CD4-positive, alpha-beta T cell treated with Interleukin-4 for 1 hour (primary cell): ENCODE measurements at places on chromosomes 6 and 20.

DNA sequence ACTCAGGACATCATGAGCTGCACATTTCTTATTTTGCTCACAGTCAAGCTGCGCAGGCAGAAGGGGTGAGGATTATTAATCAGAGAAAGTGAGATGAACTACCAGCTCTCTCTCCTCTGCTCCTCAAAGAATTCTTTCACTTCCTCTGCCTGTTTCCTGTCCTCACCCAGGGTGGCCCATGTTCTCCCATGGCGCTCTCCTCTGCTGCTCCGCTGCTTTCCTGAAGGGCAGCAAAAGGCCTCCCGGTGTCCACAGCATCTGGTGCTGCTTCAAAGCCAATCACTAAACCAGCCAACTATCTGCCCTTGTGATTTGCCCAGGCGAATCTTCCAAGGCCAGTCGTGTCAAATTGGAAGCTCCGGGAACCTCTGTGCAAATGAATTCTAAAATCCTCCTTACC lies 324.2 kb downstream of the TPBG start:
- no peak for DNase-seq

- no peak for DNase-seq
Observed at GRCh38 chr20:19375395-19375794, 163.0 kb downstream of the SLC24A3 start.

GRCh38 chr6:87154641-87154992 lies 748 bp upstream of the ZNF292 start:
- no peak for DNase-seq

- no peak for DNase-seq
Observed at GRCh38 chr6:31363811-31364210, 6.8 kb upstream of the HLA-B start.

- no peak for DNase-seq
Observed at GRCh38 chr6:104286641-104287040, 573.1 kb downstream of the HACE1 start.

GRCh38 chr6:95530176-95530819 lies 47.0 kb upstream of the MANEA start:
- no peak for DNase-seq

DNA sequence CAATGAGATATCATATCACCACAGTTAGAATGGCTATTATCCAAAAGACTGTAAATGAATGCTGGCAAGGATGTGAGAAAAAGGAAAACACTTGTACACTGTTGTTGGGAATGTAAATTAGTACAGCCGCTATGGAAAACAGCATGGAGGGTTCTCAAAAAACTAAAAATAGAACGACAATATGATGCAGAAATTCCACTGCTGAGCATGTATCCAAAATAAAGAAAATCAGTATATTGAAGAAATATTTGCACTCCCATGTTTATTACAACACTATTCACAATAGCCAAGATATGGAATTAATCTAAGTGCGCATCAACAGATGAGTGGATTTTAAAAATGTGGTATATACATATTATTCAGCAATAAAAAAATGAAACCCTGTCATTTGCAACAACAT lies 898.9 kb upstream of the MAN1A1 start:
- DNase-seq, result no peak

DNA sequence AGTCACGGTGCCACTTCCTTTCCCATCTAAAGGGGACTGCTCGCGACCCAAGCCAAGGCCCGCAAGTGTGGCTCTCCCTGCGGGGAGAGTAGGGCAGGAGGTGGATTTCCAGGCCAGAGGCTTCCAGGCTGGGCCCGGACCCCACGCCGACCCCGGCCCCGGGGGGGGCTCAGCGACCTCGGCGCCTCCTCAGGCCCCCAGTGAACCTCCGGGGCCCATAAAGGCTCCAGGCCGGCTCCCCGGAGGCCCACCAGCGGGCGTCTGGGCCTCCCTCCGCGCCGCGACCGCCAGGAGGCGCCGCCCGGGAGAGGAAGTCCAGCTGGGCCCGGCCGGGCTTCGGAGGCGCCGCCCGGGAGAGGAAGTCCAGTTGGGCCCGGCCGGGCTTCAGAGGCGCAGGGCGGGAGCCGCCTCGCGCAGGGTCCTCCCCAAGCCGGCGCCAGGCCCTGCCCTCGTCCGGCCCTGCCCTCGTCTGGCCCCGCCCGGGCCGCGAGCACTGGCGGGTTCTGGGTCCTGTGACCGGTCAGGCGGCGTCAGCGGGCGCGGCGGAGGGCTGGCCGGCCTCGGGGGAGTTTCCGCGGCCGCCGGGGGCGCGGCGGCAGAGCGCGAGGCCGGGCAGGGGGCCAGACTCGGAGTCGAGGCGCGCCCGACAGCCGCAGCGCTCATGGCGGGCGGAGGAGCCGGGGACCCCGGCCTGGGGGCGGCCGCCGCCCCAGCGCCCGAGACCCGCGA lies at the start of gene RAB32:
Gene RAB32 (plus strand): TSS at position 623 of the 729 bp plus-strand sequence. CDS start 39 bp downstream, at position 662.
- DNase-seq, result peak; percentile 28

- DNase-seq, result no peak
Observed at GRCh38 chr6:36752886-36753506, 55.4 kb downstream of the RAB44 start.

- no peak for DNase-seq
Observed at GRCh38 chr6:39056681-39057080, 8.1 kb downstream of the GLP1R start.

DNA sequence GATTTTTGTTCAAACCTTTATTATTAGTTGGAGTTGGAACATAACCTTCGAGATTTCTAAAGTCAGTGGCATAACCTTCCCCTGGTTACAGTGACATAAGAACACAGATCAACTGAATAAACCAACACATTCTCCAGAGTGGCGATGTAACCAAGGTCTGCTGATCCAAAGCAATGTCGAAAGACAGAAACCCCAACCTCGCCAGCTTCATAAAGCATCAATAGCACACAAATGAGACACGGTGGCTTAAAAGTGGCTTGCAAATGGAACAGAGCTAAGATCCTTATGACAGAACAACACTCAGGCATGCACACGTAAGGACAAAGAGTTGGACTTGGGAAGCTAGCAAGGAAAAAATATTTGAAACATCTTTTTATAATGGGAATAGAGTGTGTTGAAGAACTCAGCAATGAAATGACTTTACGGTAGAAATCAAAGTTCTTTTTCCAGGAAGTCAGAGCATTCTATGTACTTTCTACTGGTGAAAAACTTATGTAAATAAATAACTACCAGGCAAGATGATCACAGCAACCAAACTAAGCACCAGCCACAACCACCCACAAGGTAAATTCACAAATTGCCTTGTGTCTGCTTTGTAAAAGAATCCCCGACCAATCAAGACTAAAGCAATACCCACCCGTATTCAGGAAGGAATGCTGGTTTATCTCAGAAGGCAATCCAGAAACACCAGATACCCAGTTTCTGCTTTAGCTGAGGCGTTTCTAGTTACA lies 61.0 kb upstream of the NHSL1 start:
- DNase-seq, result no peak

DNA sequence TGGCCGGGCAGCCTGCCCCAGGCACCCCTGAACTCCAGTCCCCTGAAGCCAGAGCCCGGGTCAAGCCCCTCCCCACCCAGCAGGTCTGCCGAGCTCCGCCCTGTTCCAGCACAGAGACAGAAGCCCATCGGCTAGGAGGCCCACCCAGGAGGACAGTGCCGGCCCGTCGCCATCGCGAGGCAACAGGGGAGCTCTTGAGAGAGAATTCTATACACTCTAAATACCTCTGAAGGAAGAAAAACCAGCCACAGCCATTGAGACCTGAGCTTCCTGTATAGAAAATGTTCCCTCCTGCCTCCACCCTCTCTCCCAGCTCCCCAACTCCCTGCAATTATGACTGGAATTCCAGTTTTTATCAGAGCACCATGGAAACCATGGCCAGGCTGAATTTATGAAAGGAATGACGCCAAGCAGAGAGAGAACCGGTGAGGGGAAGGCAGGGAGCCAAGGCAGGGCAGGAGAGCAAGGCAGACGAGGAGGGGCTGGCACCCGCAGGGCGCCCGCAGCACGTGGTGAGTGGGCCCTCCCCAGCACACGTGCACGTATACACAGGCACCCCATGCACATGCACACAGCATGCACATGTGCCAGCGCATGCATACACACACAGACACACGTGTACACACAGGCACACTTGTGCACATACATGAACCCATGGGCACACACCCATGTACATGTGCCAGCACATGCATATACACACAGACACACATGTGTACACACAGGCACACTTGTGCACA lies 27.6 kb upstream of the MRGBP start:
- DNase-seq, result no peak

- peak; percentile 56 for DNase-seq
Observed at GRCh38 chr20:61719691-61720347, 345.9 kb downstream of the TAF4 start.

DNA sequence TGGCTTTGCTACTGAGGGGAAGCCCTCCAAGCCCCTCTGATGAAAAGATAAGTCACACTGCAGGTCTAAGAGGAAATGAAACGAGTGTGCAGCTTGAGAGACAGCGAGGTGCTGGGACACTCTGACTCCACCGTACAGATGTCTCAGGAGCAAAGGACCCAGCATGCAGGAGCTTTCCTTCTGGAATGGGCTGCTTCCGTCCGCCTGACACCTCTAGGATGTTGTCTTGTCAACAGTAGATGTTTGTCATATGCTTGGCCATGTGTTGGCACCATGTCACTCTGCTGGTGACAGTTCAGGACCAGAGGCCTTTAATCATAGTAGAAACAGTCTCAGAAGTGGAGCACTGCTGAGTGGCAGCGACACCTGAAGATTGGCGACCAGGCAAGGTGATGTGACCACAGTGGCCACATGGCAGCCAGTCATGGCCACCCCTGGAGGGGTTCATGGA lies 46.7 kb downstream of the SLC24A3 start:
- no peak for DNase-seq

DNA sequence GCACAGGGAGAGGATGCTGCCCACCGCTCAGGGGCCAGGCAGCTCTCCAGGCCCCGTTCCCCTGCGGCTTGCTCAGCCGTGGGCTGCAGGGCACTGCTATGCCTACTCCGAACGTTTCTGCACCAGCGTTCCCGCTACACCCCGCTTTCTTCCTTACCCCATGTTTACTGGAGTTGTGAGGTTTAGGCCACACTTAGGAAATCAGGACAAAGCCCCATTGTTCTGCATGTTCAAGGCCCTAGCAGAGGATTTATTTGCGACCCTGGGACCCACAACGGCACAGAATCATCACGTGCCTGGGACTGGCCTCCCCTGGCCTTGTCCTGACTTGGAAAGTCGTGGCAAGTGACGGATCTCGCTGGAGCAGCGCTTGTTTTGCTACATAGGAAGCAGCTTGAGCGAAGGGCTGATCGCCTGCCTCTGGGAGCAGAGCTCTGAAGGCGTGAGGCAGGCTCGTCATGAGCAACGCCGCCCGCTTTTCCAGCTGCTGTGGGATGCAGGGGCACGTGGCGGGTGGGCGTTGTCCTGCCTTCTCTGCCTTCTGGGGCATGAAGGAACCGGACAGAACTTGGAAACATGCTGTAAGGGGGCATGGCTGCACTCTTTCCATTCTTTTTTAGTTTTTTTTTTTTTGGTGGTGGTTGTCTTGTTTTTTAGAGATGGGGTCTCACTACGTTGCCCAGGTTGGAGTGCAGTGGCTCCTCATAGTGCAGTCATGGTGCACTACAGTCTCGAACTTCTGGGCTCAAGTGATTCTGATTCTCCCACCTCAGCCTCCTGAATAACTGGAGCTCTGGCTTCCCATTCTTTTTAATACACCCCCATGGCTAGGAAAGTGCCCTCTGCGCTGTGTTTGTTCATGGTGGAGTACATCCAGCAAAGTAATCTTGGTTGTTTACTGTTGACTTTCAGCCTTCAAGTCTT lies 14.6 kb upstream of the TMEM181 start:
- DNase-seq, result no peak

- DNase-seq, result no peak
Observed at GRCh38 chr6:146361128-146361924, 182.3 kb upstream of the RAB32 start.

DNA sequence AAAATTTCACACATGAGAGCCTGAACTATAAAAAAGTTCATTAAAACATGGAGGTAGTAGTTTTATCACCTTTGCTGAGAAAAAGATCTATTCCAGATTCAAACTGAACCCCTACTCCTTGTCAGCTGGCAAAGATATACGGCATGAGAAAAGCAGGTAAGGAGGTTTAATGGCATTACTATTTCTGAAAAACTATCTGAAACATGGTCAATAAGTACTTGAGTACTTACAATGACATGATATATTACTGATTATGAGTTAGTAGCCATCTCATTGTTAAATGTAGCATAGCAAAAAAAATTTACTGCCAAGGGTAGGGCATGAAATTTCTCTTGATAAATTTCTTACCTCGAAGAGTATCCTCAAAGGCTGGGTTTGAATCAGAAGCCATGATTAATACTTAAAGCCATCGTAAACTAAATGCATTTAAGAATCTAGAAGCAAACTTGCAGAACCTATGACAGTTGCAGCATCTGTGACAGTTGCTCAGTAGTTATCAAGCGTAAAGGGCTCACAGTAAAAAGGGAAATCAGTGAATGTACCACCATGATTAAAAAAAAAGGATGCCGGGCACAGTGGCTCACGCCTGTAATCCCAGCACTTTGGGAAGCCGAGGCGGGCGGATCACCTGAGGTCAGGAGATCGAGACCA lies 8.7 kb downstream of the SLC17A5 start:
- DNase-seq, result no peak

DNA sequence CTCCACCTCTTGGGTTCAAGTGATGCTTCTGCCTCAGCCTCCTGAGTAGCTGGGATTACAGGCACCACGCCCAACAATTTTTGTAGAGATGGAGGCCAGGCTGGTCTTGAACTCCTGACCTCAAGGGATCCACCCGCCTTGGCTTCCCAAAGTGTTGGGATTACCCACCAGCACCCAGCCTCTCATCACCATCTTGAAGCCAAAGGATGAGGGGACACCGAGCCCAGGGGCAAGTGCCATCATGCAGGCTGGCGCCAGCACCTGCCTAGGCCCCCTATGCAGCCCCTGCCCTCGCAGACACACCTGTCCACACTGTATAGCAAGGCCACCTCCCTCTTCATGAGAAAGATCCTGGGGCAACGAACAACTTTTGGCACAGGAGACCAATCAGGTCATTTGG lies 5.3 kb upstream of the RBM38 start:
- no peak for DNase-seq

- no peak for DNase-seq
Observed at GRCh38 chr20:46402331-46402811, 4.0 kb downstream of the ELMO2 start.

DNA sequence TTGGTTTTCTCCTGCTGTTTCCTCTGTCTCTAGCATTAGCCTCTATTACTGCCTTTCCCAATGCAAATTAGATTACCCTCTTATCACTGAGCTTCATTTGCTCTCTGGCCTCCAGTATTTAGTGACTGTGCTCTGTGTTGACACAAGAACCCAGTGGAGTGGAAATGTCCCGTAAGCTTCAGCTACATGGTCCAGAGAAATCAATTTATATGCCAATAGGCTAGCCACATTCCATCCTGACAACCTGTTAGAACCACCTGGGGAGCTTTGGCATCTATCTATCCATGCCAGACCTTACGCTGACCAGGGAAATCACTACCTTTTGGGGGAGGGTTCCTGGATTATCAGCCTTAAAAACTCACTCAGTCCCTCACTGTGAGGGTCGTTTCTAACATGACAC lies 459.6 kb downstream of the UTRN start:
- DNase-seq, result no peak
